ENCODE measurements at places on chromosomes 7 and 10.

GRCh38 chr7:128390871-128391565 is 18.8 kb downstream of the IMPDH1 start:
- DNase-seq = no peak

- no peak for DNase-seq
These were observed 97.8 kb downstream of the GALNT17 start for GRCh38 chr7:71229699-71230098.

GRCh38 chr10:108561649-108562048 is 1361.7 kb downstream of the XPNPEP1 start:
- DNase-seq = no peak

GRCh38 chr7:46393142-46393541 is 472.1 kb upstream of the IGFBP3 start:
- DNase-seq = no peak

DNA sequence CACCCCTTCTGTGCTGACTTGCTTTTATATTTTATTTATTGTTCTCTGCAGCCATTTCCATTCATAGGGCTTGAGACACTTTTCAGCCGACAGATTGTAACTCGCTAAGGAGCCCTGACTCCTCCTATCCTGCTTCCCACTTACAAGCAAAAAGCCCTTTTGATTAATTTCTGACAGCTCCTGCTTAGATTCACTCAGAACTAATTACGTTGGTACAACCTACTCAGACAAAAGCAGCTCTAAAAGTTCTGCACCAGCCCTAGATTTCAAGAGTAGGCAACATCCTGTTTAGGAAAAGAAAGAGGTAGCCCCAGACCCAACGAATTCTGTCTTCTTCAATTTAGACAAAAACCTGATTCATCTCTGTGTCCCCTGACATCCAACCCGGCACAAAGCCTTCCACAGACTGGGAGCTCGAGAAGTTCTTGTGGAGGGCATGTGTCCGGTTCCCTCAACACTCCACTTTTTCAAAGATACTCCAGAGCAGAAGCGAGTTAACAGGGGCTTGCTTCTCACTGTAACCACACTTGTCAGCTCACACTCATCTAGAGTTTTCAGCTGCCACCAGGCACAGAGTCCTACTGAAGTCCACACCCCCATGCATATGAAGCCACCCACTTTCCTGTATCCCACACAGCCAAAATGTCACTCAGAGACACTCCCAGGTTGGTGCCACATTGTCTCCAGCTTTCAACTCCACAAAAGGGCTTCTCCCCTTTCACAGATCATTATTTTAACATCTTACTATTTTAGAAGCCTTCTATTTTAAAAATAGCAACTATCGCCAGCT is 113.6 kb upstream of the NFE2L3 start:
- DNase-seq = peak; percentile 44

DNA sequence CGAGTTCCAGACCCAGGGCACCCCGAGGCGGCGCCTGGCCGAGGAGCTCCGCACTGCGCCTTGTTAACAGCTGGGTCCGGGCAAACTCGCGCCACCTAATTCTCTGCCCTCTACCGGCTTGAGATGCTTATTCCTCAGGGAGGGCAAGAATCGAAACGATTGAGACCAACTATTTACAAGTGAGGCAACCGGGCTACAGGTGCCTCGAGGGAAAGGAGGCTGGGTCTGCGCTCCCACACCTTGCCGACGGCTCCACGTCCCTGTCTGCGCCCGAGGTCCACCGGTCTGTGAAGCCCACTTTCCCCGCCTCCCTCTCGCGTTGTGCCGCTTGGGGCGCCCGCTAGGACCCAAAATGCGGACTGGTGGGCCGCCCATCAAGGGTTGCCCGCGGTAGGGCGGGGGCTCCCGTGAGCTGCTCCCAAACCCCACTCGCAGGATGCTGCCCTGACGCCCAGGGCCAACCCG is 527 bp downstream of the AKR1B1 start:
- no peak for DNase-seq

DNA sequence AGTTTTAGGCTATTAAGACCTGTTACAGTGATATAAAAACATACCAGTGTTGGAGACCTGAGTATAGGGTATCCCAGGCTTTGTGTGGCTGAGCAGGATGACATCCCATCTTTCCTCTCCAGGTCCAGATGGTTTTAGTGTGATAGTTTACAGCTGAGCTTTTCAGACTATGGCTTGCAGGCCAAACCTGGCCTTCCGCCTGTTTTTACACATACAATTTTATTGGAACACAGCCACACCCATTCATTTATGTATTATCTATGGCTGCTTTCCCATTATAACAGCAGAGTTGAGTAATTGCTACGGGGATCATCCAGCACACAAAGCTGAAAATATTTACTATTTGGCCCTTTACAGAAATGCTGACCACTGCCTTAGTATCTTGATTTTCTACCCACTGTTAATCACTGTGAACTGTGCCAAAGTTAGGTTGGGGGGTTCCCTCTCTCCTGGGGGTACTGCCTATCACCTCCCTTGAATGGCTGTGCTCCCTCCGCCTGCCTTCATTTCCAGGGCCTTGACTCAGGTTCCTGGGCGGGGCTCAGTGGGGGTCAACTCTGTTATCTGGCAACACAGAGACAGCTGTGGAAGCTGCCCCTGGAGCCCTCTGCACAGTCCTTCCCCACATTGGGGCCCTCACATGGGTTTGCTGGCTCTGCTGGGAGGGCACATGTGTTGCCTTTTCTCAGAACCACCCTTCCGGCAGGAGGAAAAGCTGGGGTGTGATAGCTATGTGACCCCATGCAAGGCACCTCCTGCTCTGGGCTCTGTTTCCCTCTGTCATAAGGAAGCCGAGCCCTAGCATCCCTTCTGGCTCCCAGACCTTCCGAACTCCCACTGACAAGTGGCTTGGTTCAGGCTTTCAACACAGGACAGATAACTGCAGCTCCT is 40.3 kb upstream of the SH2D4B start:
- no peak for DNase-seq

DNA sequence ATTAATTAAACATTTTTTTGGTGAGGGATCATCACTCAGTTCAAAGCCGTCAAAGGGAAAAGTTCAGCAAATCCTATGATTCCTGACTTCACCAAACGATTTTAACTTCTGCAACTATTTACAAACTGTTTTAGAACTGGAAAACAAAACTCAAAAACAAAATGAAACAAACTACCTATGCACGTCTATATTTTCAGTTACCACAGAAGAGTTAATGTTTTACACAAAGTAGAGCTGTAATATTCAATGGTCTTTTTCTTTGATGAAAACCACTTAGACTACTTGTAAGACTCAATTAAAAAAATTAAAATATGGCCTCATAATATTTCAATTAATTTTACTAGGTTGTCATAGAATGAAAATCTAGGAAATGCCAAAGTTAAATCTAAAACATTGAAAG is 131.5 kb downstream of the ATE1 start:
- DNase-seq = no peak

DNA sequence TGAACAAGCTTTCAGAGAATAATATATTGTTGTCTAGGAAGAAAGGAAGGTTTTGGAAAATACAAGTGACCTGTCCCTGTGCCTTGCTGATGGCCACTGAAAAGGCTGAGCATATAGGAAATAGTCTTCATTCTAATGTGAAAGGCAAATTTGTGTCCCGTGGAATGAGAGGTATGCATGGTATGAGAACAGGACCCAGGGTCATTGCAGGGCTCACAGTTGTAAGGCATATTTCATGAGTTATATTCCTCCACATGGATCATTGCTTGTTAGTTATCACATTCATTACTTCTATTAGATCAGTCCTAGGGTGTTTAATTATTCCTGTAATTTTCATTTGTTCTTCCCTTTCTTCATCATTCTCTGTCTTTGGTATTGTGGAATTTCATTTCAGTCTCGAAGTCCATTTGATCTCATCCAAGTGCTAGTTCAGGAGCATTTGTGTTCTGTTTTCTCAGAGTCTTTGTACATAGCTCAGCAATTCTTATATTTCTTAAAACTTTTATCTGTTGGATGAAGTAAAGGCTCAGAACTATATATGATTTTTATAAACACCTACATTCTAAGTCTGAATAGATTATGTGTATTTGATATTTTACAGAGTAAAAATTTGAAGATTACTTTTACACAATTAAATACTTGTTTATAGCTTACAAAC is 39.4 kb upstream of the ARHGAP21 start:
- no peak for DNase-seq

- DNase-seq = no peak
These were observed 104.9 kb upstream of the KCND2 start for GRCh38 chr7:120168066-120168465.

- no peak for DNase-seq
These were observed 7.4 kb downstream of the ITGB1 start for GRCh38 chr10:32950591-32951108.

DNA sequence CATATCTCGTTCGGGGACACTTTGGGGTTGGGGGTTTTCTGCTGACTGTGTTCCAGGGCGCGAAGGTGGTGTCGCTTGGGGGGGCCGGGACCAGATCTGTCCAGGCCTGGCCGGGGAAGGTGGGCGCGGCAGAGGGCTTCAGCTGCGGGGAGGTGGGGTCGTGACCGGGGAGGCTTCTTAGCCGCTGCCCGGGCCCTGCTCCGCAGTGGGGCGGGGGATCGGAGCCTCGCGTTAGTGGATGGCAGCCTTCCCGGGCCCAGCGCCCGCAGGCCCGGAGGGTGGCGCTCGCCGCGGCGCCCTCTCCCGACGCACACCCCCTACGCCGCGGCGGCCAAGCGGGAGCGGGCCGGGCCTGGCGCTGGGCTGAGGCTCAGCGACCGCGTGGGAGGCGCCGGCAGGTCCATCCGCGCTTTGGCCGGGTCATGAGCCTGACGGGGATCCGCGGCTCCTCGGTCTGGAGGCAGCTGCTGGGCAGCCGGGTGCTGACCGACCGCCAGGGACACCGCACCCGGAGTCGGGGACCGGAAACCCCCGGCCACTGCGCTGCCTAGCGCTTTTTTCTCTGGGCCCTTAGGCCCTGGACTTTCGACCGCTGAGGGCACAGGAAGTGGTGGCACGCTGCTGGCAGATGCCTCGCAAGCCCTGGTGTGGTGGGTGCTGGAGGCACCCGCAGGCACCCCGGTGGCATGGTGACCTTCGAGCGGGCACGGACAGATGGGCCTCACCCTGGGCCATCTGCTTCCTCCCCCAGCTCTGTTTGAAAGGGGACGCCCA is 1.2 kb downstream of the AGAP3 start:
- no peak for DNase-seq

DNA sequence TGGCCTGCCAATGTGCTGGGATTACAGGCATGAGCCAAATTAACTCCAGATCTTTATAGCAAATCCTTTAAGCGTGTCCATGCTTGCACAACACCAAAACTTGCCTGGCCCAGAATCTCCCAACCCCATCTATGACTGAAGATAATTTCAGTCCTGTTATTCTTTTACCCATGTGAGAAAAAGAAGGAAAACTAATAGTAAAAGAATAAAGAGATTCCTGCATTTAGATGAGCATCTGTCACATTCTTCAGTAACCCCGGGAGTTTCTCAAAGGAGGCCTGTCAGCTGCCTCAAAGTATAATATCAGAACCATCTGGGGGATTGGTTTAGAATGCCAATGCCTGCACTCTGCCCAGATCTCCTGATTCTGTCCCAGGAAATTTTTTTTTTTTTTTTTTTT is 158.1 kb upstream of the KMT2E start:
- no peak for DNase-seq

DNA sequence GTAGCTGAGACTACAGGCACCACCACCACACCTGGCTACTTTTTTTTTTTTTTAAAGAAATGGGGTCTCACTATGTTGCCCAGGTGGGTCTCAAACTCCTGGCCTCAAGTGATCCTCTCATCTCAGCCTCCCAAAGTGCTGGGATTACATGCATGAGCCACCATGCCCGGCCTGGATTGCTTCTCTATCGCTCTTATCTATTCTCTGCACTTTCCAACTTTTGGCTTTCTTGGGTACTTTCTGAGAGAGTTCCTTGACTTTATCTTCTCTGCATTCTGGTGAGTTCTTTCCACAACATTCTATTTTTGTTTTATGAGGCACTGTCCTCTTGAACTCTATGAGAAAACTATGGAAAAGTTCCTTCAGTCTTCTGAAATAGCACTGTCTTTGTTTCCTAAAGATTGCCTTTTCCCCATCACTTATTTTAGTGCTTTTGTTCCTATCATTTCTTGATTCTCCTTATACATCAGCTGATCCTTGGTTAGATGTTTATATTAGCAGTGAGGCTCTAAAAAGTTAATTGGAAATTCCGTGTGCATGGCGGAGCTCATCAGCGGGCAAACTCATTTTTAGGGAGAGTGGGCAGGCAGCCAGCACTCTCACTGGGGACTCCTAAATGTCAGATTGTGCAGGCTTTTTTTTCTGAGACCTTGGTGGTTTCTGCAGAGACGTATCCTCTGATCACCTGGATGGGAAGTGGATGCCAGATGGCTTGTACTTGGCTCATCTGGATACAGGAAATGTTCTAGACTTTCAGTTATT is 43.9 kb downstream of the HIP1 start:
- no peak for DNase-seq

DNA sequence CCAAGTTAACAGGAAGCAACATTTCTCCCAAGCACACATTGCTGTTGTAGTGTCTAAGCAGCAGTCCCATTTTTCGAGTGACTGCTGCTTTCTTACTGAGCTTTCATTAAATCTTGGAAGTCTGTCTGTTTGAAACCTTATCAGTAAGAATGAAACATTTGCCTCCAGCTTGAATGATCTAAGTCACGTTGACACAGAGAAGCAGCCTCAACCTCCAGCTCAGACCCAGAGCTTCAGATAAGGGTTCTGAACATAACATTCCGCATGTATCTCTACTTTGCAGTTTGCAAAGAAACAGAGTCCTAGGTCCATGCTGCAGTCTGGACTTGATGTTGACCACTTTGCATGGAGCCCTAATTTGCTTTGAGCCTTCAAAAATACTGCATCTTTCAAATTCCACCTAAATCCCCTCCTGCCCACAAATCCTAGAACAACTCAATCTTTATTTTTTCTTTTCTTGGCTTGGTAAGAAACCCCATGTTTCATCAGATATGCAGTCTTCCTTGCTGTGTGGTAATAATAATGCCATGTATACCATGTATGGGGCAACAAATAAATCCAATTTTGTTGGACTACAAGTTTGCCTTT is 698.7 kb upstream of the IGFBP3 start:
- no peak for DNase-seq

- no peak for DNase-seq
These were observed 223.1 kb upstream of the KLF14 start for GRCh38 chr7:130957137-130957513.

DNA sequence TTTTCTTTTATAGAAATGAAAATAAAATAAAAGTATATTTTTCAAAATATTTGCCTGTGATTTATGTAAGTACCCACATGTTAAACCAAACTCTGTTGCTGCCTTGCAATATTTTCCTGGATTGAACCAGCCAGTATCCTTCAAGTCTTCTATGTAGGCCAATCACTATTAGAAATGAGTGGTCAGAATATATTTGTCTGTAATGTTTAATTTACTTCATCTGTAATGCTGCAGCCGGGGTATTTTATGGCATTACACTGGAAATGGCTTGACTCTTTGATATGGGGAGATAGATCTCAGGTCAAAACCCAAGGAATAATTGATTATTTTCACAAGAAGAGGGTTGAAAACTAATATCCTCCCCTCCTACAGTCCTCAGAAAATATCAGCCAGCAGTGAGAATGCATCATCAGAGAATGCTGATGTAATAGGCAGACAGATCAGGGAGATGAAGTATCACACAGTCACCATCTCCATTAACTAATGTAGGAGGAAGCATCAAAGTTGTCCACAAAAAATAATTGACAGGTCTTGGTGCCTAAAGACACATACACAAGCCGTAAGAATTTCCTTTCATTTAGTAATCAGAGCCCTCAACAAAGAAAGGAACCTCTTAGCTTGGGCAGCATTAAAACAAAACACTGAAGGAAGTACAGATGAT is 82.5 kb downstream of the VWDE start:
- no peak for DNase-seq

All from osteocyte (in vitro differentiated cells).